ENCODE measurements at places on chromosomes 16 and 17.

- no peak for DNase-seq
Observed at GRCh38 chr17:36610474-36610873, 9.1 kb downstream of the MRM1 start.

DNA sequence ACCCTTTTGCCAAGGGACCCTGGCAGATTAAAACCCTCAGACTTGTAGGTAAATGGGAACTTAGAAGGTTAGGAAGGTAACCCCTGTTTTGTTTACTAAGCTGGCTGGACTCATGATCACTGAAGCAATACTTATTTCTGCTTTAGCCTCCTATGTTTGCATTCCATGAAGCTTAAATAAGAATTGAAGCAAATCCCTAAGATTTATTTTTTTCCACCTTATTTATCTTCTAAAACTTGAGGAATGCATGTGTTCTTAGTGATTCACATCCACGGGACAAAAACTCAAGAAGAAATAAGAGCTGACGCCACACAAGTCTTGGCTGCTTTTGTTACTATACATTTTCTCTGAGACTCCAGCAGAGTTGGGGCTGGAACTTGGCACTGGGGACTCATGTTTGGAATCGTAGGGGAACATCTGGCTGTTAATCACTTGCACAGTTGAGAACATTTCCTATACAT, 35.5 kb downstream of the CLUAP1 start:
- no peak for DNase-seq

- no peak for DNase-seq
Observed at GRCh38 chr16:86050111-86050510, 151.1 kb downstream of the IRF8 start.

GRCh38 chr17:48756830-48757251, 28.3 kb upstream of the HOXB13 start:
- DNase-seq: no peak

GRCh38 chr17:41535764-41536481, 7.8 kb upstream of the KRT19 start:
- DNase-seq: no peak

DNA sequence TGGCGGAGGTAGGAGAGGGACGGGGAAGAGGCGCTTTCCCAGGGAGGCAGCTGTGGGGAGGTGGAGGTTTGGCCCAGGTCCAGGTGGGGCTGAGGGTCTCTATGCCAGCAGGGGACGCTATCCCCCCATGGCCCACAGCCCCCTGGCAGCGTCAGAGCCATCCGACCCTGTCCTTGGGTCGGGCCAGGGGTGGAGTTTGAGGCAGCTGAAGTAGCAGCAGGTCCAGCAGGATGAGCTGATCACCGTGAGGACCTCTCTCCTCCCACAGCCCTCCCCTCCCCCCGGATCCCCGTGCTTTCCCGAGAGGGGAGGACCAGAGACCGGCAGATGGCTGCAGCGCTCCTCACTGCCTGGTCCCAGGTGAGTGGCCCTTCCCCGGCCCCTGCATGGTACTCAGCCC, 3.2 kb downstream of the ZNF205 start:
- DNase-seq: peak; percentile 13
